NCI-H1694 (cell line): ENCODE measurements at places on chromosomes 6 and 20.
A peak's percentile ranks its signal among the peaks of the same experiment; 100 is the strongest.

DNA sequence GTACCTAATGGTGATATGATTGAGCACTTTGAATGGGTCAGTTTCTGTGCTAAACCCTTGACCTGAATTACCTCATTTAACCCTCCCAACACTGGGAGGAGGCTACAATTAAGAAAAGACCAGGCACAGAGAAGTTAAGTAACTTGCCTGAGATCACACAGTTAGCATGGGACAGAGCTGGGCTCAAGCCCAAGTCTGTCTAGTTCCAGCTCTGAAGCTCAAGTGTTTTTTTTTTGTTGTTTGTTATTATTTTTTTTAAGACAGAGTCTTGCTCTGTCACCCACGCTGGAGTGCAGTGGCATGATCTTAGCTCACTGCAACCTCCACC, 4.0 kb downstream of the FAM83D start:
- DNase-seq = no peak

DNA sequence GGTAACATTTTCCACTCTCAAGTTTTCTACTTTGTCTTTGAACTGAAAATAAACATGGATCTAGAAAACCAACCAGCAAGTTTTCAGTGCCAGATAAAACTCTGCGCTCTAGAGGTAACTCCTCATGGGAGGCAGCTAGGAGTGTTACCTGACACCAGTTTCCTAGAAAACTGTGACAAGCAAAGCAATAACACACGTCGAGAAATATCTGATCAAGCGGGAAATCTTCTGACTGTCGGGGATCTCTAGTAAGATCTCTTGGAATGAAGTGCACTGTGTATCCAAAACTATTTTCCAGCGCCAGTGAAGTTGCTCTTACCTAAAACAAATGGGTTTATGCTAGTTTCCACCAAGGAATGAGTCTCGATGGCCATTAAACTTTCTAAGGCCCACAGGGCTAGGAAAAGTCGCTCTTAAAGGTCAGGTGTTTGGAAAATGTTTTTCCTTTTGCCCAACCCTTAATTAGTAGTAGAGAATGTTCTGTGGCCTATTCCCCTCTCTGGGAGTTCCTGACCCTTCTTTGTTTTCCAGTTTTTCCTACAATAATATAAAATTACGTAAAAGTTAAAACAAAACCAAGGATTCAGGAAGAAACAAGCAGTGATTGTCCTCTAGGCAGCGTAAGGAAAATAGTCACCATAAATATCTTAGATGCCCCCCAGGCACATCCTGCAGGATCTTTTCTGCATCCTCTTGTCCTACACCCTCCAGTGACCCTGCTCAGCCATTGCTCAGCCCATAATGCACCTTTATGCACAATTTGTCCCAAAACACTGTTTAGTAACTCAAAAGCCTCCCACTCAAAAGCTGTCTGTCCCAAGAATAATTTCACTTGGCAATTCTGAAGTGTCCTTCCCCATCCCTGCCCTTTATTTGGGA, 137.7 kb upstream of the AKAP12 start:
- DNase-seq = no peak

GRCh38 chr6:101276066-101276465, 117.4 kb upstream of the GRIK2 start:
- no peak for DNase-seq

DNA sequence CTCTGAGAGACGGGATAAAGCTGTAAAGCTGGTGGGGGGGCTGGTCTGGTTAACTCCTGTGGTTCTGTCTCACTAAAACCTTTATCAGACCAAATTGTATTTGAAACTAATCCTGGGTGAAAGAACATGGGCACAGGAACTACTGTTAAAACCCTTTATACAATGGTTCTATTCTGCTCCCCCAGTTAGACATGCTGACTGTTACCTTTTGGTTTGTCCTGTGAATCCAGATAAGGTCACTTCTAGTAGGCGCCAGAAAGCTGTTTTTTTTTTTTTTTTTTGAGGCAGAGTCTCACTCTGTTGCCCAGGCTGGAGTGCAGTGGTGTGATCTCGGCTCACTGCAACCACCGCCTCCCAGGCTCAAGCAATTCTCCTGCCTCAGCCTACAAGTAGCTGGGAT, 29.7 kb downstream of the GSTA4 start:
- no peak for DNase-seq

- peak; percentile 30 for DNase-seq
These were observed 95.3 kb upstream of the BHLHE23 start for GRCh38 chr20:63101781-63102720.

GRCh38 chr20:44253528-44253927, 6.4 kb downstream of the GDAP1L1 start:
- no peak for DNase-seq

DNA sequence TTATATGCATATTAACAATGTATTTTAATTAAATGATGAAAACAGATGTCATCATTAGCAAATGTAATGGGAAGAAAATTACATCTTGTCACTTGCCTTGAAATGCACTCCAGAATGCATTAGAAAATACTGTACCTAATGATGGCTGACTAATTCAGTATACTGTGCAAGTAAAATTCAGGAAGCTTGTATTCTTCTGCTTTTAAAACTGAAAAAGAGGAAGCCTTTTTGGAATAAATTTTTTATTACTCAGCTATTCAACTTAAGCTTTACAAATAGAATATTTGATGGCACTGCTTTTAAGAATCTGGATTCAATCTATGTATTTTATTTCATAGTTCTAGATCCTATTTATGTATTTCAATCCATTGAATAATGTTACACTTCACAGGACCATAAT, 195.5 kb downstream of the RIMS1 start:
- DNase-seq = no peak

DNA sequence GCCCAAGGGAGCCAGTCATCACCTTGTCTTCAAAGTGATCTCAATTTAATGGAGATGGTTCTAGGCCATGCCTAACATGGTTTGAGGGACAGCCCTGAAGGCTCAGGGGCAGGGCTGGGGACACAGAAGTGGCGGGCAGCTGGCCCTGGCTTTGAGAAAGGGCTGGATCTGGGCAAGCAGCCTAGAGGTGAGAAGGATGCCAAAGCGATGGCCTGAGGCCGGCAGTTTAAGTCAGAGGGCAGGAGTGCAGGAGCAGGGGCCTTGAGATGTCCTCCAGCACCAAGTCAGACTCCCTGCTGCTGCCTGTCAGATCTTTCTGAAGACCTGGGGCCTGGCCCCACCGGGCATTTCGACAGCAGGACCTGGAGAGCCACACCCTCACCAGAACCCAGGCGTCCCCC, 28.4 kb upstream of the APMAP start:
- no peak for DNase-seq

DNA sequence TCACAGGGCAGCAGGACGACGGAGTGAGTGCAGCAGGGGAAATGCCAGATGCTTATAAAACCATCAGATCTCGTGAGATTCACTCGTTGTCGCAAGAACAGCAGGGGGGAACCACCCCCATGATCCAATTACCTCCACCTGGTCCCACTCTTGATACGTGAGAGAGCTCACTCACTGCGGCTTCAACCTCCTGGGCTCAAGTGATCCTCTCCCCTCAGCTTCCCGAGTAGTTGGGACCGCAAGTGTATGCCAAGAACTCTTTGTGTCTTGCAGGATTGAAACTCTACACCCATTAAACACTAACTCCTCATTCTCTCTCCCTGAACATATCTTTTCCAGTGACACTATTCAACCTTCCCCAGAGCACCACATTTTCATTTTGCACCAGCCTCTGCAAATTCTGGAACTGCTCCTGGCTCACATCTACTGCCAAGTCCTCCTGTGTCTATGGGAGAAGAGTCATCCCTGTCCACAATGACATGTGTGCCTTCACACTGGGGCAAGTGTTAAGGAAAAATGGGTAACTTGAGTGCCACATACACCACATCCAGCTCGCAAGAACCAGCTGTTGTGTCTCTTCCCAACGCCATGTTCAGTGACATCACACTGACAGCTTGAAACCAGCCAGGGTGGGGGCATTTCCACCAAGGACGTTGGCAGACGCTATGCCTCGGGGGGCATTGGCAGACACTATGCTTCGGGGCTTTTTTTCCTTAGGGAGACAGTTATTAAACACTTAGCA, 14.7 kb upstream of the TAF4 start:
- no peak for DNase-seq
